Activated CD8-positive, alpha-beta T cell treated with anti-CD3 and anti-CD28 coated beads for 36 hours (primary cell): ENCODE measurements at places on chromosomes 6 and 20. TPM values are rescaled to one million over a fixed set of nuclear protein-coding genes. Genes with fewer than 3 reads are reported as not detected.

- peak; percentile 59 for DNase-seq
Observed at GRCh38 chr6:27078734-27079357, 168.7 kb upstream of the PRSS16 start.

GRCh38 chr20:40335437-40335836 lies 353.6 kb downstream of the MAFB start:
- DNase-seq: no peak

GRCh38 chr20:9723501-9724202 lies 115.2 kb downstream of the PAK5 start:
- DNase-seq: no peak

GRCh38 chr20:12970372-12970821 lies 38.4 kb upstream of the SPTLC3 start:
- peak; percentile 29 for DNase-seq

DNA sequence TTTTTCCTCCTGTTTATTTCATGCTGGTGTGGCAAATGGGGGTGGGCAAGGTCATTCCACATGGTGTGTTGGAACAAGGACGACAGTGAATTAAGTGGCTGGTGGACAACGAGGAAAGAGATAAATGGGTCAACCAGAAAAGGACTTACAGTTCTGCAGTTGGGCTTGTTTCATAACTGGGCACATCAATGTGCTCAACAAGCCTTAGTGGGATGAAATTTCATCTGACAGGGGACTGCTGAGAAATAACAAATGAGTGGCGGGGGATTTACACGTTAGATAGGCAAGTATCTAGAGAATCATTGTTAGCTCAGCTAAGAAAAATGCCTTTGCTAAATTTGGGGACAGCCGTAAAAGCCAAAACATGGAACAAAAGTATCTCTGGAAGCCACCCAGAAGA lies 163.6 kb downstream of the NRN1 start:
- DNase-seq: no peak

- no peak for DNase-seq
Observed at GRCh38 chr20:49409302-49409974, 73.0 kb downstream of the KCNB1 start.

GRCh38 chr6:35850208-35850607 lies 45.1 kb downstream of the LHFPL5 start:
- DNase-seq: no peak

- DNase-seq: no peak
Observed at GRCh38 chr6:159997498-159998101, 28.7 kb downstream of the IGF2R start.

- no peak for DNase-seq
Observed at GRCh38 chr20:47257256-47257655, 99.2 kb downstream of the ZMYND8 start.

C20orf96 gene
- 7.1 TPM for total RNA-seq

PEDS1 gene
- 16.0 TPM for total RNA-seq
